Activated CD4-positive, alpha-beta T cell treated with anti-CD3 and anti-CD28 coated beads, Interleukin-2, amount 10 ng/mL, durations not matched to agents 24 days and 14 days (primary cell): ENCODE measurements at places on chromosomes 7 and 10. TPM values are rescaled to one million over a fixed set of nuclear protein-coding genes. Genes with fewer than 3 reads are reported as not detected.

DNA sequence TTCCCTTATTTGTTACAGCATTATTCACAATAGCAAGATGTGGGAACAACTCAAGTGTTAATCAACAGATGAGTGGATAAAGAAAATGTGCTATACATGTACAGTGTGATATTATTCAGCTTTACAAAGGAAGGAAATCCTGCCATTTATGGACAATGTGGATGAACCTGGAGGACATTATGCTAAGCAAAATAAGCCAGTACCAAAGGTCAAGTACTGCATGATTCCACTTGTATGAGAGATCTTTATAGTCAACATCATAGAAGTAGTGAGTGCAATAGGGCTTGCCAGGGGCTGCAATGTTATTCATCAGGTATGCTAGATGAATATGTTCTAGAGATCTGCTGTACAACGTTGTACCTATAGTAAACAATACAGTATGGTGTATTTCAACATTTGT, 138.5 kb upstream of the AGR3 start:
- no peak for DNase-seq
- H3K27me3 ChIP-seq, result peaks cover 12% of the 10 kb centered on the region
- peaks cover 11% of the 10 kb centered on the region for H3K4me1 ChIP-seq
- H3K36me3 ChIP-seq, result no peaks in the 10 kb centered on the region
- no peak overlapping the region for H3K27ac ChIP-seq

DNA sequence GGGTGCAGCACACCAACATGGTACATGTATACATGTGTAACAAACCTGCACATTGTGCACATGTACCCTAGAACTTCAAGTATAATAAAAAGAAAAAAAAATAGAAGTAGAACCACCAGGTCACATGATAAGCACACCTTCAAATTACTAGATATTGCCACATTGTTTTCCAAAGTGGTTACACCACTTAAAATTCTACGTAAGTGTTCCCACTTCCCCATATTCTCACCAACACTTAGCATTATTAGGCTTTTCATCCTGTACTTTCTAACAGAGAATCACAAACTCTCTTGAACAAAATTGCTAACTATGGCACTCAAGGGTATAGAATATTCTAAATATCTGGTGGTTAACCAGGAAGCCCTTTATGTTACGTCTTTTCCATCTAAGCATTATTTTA, 22.6 kb downstream of the SH3PXD2A start:
- no peaks in the 10 kb centered on the region for H3K4me1 ChIP-seq
- no peak overlapping the region for H3K27ac ChIP-seq
- no peak for DNase-seq
- no peaks in the 10 kb centered on the region for H3K36me3 ChIP-seq

DNA sequence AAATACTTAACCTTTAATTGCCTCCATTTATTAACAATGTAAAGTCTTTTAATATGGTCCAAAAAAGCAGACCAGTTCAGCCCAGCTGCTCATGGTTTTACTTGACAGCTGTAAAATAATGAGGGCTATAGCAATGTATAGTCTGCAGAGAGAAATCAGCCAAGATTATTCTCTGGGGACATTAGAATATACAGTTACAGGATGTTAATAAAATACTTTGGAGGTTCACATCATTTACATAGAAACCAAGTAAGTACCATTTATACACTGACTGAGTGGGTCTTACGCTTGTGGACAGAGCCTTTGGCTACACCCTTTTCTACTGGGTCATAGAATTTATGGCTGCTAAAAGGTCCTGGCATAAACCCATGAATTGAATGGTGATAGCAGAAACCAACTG, 340.7 kb upstream of the CELF2 start:
- no peak for DNase-seq
- H3K27ac ChIP-seq, result no peak overlapping the region
- H3K4me1 ChIP-seq, result no peaks in the 10 kb centered on the region
- no peak overlapping the region for H3K4me3 ChIP-seq

- H3K27me3 ChIP-seq, result no peaks in the 10 kb centered on the region
- peak overlapping the region; percentile 72 for H3K27ac ChIP-seq
- DNase-seq, result peak; percentile 85
Observed at GRCh38 chr10:14507176-14507575, 176.5 kb upstream of the FRMD4A start.

GRCh38 chr7:13848681-13849131, 140.8 kb downstream of the ETV1 start:
- no peaks in the 10 kb centered on the region for H3K36me3 ChIP-seq
- no peaks in the 10 kb centered on the region for H3K27me3 ChIP-seq
- no peak for DNase-seq

GRCh38 chr7:134992626-134993179, 6.4 kb downstream of the AGBL3 start:
- peaks cover 36% of the 10 kb centered on the region for H3K4me1 ChIP-seq
- peak overlapping the region; percentile 4 for H3K4me3 ChIP-seq
- DNase-seq, result no peak
- no peaks in the 10 kb centered on the region for H3K27me3 ChIP-seq
- H3K36me3 ChIP-seq, result peaks cover 31% of the 10 kb centered on the region

DNA sequence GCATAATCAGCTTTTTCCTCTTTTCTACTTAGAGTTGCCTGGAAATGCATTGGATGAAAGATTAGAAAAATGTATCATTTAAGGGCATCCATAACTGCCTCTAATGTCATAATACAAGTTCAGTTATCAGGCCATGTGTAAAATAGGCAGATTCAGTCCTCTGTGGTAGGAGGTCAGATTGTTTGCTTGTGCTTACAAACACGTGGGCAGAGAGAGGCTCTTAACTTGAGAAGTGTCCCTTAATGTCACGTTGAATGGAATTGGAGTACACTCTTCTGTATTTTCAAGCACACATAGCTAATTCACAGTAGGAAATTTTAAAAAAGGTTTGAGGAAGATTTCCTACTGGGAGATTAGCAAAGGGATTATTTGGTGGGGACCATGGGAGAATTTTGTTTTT, 359.8 kb upstream of the MTPN start:
- no peaks in the 10 kb centered on the region for H3K4me1 ChIP-seq
- H3K27ac ChIP-seq, result no peak overlapping the region
- H3K4me3 ChIP-seq, result no peak overlapping the region
- DNase-seq, result no peak

DNA sequence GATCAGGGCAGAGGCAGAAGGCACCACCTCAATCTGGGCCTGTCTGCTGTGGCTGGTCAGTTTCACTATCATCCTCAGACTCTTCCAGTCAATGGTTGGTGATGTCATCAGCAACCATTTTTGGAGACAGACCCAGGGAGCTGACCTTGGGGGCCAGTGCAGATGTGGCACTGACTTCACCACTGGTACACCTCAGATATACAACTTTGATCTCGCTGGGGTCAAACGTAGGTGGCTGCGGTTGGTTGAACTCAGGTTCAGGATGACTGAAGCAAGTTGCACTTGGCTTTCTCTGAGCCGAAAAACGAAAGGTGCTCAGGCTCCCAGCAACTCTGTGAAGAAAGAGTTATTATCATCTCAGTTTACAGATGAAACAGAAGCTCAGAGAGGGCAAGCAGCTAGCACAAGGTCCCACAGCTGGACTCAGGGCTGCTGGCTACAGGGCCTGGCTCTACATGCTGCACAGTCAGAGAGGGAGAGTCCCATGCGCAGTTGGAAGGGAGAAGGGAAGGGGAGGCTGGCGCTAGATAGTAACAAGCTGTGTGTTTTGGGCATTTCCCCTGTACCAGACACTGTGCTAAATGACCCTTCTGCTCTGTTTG, 27.2 kb downstream of the ANKRD16 start:
- H3K27ac ChIP-seq, result no peak overlapping the region
- H3K4me3 ChIP-seq, result no peak overlapping the region
- no peaks in the 10 kb centered on the region for H3K27me3 ChIP-seq
- DNase-seq, result no peak
- H3K36me3 ChIP-seq, result peaks cover 2% of the 10 kb centered on the region

- H3K27ac ChIP-seq, result no peak overlapping the region
- H3K4me3 ChIP-seq, result no peak overlapping the region
- H3K27me3 ChIP-seq, result peaks cover 2% of the 10 kb centered on the region
- H3K36me3 ChIP-seq, result no peaks in the 10 kb centered on the region
- H3K4me1 ChIP-seq, result no peaks in the 10 kb centered on the region
Observed at GRCh38 chr7:158034571-158034970, 553.1 kb downstream of the PTPRN2 start.

- H3K36me3 ChIP-seq, result no peaks in the 10 kb centered on the region
- H3K27ac ChIP-seq, result no peak overlapping the region
- no peak for DNase-seq
- no peaks in the 10 kb centered on the region for H3K27me3 ChIP-seq
Observed at GRCh38 chr7:84372712-84373111, 178.1 kb upstream of the SEMA3A start.

DNA sequence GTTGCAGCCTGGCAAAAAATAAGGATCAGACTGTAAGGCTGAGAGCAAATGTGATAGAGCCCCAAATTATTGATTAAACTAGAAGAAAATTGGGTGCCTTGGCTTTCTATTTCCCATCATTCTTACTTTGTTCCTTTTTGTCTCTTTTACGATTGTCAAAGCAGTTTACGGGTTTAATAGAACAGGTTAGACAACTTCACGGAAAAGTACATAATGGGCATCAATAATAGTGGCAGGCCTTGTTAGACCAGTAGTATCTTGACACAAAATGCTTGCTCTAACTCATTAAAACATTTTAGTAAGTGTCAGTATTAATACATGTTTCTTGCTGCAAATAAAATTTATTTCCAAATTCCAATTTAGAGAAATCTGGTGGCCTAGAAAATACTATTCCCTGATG, 14.5 kb upstream of the GGCT start:
- no peak for DNase-seq
- H3K27me3 ChIP-seq, result no peaks in the 10 kb centered on the region
- H3K4me1 ChIP-seq, result peaks cover 2% of the 10 kb centered on the region
- H3K36me3 ChIP-seq, result no peaks in the 10 kb centered on the region
- no peak overlapping the region for H3K27ac ChIP-seq
- no peak overlapping the region for H3K4me3 ChIP-seq

- peaks cover 50% of the 10 kb centered on the region for H3K27me3 ChIP-seq
- peaks cover 5% of the 10 kb centered on the region for H3K4me1 ChIP-seq
- DNase-seq, result no peak
- H3K27ac ChIP-seq, result no peak within 1 kb of the TSS
- peak within 1 kb of the TSS; percentile 62 for H3K4me3 ChIP-seq
Observed at GRCh38 chr10:81874875-81875466, at the start of gene NRG3. NRG3 (plus strand) TSS chr10:81875194.

DNA sequence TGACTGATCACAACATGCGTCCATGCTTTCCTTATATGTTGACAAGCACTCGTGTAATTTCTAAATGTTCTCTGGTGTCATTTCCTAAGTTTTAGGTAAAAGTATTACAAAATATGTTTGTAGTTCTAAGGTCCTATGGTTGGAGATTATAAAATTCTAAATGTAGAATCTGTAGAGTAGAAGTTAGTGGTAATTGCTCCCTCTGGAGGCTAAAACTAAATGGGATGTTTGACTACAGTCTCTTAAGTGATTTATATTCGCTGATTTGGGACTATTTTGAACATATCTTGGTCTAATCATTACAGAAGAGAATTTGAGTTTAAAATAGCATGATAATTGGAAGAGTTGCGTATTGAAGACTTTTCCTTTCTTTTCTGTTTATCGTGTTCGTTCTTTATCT, 74.1 kb downstream of the ZMYND11 start:
- H3K27me3 ChIP-seq, result no peaks in the 10 kb centered on the region
- H3K4me3 ChIP-seq, result no peak overlapping the region
- H3K27ac ChIP-seq, result no peak overlapping the region
- H3K4me1 ChIP-seq, result no peaks in the 10 kb centered on the region
- DNase-seq, result no peak

DNA sequence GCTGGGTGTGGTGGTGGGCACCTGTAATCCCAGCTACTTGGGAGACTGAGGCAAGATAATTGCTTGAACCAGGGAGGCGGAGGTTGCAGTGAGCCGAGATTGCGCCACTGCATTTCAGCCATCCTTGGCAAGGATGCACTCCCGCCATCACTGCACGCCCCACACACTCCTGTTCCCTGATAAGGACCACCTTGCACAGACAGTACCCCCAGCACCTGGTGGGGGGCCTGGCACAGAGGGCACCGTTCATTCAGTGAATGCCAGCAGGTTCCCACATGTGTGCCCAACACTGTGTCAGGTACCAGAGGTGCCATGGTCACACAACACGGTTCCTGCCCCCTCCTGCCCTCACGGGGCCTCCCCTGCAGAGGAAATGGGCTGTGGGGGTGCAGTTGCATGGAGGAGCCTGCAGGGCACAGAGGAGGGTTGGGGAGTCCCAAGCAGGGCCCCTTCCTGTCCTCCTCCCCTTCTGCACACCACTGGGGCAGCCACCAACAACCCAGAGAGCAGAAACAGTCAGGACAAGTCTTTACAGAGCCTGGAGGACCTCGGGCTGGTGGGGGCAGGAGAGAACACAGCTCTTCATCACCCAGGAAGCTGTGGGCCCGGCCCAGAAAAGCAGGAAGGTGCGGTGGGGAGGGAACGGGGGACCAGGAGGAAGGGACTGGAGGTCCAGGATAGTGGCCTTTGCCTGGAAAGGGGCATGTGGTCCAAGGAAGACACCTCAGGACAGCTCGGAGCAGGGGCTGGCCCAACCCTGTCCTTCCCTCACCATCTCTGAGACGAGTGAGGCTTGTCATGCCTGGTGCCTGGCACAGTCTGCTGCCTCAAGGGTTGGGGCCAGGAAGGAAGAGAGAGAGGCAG, 7.1 kb downstream of the CRYGN start:
- no peaks in the 10 kb centered on the region for H3K27me3 ChIP-seq
- H3K4me3 ChIP-seq, result peak overlapping the region; percentile 45
- peak; percentile 88 for DNase-seq

GRCh38 chr7:19009241-19009935, 108.0 kb downstream of the TWIST1 start:
- no peak overlapping the region for H3K4me3 ChIP-seq
- H3K27ac ChIP-seq, result no peak overlapping the region
- no peak for DNase-seq
- H3K27me3 ChIP-seq, result no peaks in the 10 kb centered on the region

- H3K27me3 ChIP-seq, result no peaks in the 10 kb centered on the region
- no peak overlapping the region for H3K4me3 ChIP-seq
- DNase-seq, result no peak
- no peaks in the 10 kb centered on the region for H3K4me1 ChIP-seq
- H3K27ac ChIP-seq, result no peak overlapping the region
Observed at GRCh38 chr7:4260867-4261600, 421.1 kb upstream of the FOXK1 start.

DNA sequence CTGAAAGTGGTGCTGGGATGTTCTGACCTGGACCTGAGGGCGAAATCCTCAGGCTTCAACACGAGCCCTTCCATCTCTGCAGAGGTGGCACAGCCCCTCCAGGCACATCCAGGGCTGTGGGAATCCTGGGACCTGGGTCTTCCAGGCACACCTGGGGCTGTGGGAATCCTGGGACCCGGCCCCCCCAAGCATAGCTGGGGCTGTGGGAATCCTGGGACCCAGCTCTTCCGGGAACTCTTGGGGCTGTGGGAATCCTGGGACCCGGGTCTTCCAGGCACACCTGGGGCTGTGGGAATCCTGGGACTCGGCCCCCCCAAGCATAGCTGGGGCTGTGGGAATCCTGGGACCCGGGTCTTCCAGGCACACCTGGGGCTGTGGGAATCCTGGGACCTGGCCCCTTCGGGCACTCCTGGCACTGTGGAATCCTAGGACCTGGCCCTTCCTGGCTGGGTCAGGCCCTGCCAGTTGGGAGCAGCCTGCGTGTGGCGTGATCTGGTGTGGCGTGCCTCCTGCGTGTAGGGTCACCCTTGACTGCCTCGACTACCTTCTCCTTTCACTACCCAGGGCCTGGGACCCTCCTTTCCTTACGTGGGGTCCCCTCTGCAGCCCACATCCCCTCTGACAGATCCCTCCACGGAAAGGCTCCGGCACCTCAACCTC, 124.0 kb downstream of the WDR37 start:
- H3K27me3 ChIP-seq, result no peaks in the 10 kb centered on the region
- H3K4me1 ChIP-seq, result no peaks in the 10 kb centered on the region
- H3K4me3 ChIP-seq, result no peak overlapping the region

FGFR2 gene
- total RNA-seq, result not detected in 2 replicates

PNLIPRP1 gene
- total RNA-seq, result not detected in 2 replicates

DRGX gene
- 0.09 TPM in 1 of 2 replicates, not detected in the other for total RNA-seq

BAZ1B gene
- total RNA-seq, result 110 and 112 TPM in 2 replicates

SLC16A9 gene
- total RNA-seq, result 4.4 and 4.5 TPM in 2 replicates

NPFFR1 gene
- total RNA-seq, result not detected in 2 replicates
